ENCODE measurements at places on chromosomes 12 and 14. TPM values are rescaled to one million over a fixed set of nuclear protein-coding genes. Genes with fewer than 3 reads are reported as not detected.
A peak's percentile ranks its signal among the peaks of the same experiment; 100 is the strongest.

GRCh38 chr14:39621223-39621622 is 189.0 kb upstream of the FBXO33 start:
- no peak for DNase-seq

DNA sequence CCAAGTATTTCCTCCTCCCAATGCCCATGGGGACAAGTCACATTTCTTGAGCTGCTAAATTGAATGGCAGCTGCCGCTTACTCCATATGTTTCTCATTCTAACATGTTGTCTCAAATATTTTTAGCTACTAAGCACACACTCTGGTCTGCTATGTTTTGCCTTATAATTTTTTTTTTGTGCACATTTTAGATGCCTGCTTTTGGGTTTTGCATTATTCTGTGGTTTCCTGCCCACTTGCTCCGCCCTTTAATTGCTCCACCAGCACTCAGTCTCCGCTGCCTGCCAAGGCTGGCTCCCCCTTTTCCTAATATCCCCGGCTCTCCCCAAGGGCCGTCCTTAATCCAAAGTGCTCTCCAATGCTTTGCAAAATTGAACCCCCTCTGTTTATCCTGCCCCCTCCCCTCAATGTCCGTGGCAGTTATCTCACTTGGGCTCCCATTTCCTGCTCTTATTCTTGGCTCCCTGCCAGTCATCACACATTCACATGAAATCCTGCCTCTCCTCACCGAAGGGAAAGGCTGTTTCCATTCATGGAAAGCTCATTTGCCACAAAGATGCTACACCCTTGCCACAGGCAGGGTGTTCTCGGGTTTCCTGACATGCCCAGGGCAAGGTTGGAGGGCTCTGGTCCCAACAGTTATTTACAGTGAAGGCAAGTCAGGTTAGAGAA is 79.4 kb downstream of the C12orf75 start:
- DNase-seq: peak; percentile 14

Gene HOXC4
- 1.2 TPM for total RNA-seq

GRCh38 chr12:56188131-56188777 is 1.0 kb downstream of the SMARCC2 start:
- DNase-seq: no peak

DNA sequence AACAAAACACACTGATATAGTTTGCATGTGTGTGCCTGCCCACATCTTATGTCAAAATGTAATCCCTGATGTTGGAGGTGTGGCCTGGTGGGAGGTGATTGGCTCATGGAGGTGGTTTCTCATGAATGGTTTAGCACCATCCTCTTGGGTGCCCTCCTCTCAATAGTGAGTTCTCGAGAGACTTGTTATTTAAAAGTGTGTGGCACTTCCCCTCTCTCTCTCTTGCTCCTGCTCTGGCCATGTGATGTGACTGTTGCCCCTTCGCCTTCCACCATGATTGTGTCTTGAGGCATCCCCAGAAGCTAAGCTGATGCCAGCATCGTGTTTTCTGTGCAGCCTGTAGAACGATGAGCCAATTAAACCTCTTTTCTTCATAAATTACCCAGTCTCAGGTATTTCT is 454.1 kb upstream of the DCN start:
- DNase-seq: no peak

DNA sequence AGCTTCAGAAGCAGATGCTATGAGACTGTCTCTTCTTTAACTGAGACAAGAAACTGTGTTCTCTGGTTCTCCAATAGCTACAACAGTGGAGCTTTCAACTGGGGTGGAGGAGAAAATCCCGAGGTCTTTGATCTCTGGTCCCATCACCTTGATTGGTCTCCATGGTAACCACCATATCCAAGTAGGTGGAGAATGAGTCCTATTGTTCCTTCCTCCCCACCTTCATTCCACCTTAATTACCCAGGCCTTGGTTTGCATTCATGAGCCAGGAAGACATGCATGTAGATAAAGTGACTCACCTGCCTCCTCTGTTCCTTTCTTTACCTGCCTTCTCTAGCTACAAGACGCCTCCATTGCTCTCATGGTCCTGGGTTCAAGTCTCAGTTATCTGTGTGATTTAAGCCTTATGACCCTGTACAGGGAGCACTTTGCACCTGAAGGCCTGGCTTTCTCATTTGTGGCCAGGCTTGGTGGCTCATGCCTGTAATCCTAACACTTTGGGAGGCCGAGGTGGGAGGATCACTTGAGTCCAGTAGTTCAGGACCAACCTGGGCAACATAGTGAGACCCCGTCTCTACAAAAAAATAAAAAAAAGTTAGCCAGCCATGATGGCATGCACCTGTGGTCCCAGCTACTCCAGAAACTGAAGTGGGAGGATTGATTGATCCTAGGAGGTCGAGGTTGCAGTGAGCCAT is 157.7 kb upstream of the TBX3 start:
- no peak for DNase-seq

Gene MED6
- 50.7 TPM for total RNA-seq

Gene PTPRR
- total RNA-seq: 0.27 TPM

Gene NR1H4
- total RNA-seq: not detected

- DNase-seq: no peak
Observed at GRCh38 chr12:43692064-43692463, 66.5 kb downstream of the PUS7L start.

DNA sequence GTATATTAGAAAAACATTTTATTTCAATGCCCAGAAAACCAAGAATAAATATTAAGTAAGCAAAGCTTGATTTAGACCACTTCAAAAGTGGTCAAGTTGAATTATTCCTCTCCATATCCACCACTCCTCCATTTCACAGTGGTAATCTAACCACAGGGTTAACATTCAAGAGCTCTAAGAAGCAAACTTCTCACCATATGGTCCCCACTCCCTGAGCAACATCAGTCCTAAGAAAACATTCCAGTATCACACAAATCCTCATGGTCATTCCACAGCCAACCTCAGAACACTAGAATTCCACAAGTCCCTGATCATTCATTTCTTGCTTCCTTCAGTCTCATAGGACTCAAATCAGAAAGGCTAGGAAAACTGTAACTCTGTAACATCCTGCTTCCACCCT is 47.9 kb downstream of the ST8SIA1 start:
- no peak for DNase-seq

Gene DUSP16
- 23.4 TPM for total RNA-seq

Gene TRIM9
- total RNA-seq: 0.41 TPM

- DNase-seq: no peak
Observed at GRCh38 chr12:41512497-41512896, 324.4 kb downstream of the PDZRN4 start.

Gene NEUROD4
- not detected for total RNA-seq

Gene GPR68
- total RNA-seq: 2.0 TPM

Gene NXPH4
- total RNA-seq: not detected

Gene APOF
- not detected for total RNA-seq

GRCh38 chr12:31928246-31929026 is 30.8 kb upstream of the RESF1 start:
- DNase-seq: no peak

GRCh38 chr12:1926251-1926657 is 7.8 kb upstream of the CACNA2D4 start:
- DNase-seq: no peak

DNA sequence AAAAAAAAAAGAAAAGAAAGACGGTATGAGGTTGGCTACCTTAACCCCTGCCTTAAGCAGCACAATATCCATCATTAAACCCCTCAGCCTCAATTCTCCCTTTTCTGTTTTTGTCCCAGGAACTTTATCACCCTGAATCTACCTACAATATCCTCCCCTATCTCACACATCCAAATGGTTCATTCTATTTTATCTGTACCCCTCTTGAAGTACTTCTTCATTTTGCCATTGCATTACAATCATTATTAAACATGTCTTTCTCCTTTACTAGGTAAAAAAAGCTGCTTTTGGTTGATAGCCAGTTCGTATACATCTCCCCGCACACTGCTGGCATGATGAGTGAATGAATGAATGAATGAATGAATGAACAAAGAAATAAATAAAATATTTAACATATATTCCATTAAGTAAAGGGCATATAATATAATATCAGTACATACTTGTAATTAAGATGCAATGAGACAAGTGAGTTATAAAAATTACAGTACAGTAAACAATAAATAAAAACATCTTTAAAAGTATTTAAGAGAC is 364 bp upstream of the GPR65 start:
- DNase-seq: no peak

- DNase-seq: no peak
Observed at GRCh38 chr12:68585966-68586365, 24.7 kb upstream of the RAP1B start.

Gene P2RX7
- total RNA-seq: 3.2 TPM

Gene SYNDIG1L
- 0.21 TPM for total RNA-seq

GRCh38 chr14:78173346-78174035 is 3.3 kb downstream of the NRXN3 start:
- no peak for DNase-seq

GRCh38 chr14:68977180-68977717 is 1.9 kb downstream of the ACTN1 start:
- DNase-seq: peak; percentile 28

DNA sequence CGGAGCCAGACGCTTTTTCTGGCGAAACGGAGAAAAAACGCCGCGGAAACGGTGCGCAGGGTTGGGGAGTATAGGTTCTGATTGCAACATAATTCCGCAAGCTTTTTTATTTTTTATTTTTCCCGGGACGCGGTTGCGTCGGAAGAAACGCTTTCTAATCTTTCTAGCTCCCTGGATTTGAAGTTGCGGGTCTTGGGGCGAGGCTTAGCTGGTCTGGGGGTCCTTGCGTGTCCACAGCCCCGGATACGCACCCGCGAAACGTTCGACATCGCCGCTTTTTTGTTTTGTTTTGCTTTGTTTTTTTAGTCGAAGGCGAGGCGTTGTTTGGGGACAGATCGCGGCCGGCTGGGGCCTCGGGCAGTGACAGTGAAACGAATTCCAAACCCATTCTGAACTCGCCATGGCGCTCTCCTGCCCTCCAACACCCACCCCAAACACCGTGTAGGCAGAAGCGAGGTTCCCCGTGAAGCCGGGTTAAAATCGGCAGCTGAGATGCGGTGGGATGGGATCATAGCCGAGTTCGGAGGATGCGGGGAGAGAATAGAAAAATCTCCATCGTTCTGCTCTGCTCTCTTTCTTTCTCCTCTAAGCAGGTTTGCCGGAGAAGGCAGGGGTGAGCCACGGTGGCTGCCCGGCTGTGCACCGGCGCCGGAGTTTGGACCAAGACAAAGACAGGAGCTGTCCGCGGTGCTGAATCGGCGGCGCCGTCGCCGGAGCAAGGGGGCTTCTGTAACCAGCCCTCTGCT is 8.1 kb upstream of the LHX5 start:
- DNase-seq: no peak

Gene CCDC175
- total RNA-seq: 0.78 TPM

DNA sequence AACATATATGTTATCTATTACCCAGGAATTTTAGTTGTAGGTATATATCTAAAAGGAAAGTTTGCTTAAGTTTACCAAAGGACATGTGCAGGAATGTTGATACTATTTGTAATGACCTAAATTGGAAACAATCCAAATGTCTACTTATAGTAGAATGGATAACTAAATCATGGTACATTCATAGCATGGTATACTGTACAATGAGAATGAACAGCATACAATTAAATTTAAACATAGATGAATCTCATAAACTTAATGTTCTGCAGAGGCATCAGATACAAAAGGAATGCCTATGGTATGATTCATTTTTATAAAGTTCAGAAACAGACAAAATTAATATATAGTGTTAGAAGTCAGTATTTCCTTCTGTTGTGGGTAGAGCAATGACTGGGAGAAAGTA is 135.4 kb downstream of the GPHN start:
- no peak for DNase-seq

Gene OLR1
- 2.8 TPM for total RNA-seq

Gene TMEM132D
- total RNA-seq: not detected

DNA sequence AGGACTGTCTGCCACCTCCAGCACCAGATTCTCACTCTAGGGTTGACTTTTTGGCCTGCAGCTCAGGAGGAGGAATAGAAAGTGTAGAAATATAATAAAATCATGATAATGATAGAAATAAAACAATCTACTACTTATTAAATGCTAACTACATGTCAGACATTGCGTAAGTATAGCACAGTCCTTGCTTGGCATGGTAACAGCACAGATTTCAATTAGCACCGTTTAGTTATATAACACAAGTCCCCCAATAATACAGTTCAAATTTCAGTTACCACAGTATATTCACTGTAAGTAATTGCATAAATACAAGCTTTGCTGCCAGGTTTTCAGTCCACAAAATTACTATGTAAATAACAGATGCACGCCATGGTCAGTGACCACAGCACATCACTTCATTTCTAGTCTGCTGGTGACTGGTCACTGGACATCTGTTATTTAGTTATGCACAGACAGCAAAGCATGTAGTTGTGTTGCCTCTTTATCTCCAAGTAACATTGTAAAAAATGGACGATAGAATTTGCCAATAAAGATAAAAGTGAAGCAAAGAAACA is 6.5 kb upstream of the GLT8D2 start:
- no peak for DNase-seq

DNA sequence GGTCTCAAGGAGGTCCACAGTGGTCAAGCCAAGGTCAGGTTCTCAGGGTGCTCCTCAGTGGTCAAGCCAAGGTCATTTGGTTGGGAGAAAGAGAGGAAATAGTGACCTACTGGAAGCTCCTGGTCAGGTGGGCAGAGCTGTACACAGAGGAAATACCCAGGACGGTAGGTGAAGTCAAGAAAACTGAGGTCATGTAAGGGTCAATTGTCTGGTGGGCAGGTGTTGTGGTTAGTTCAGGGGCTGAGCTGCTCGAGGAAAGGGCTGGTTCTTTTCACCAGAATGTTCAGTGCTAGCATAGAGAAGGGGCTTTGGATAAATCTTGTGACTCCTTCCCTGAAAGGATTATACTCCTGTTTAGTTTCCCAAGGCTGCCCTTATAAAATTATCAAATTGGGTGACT is 540.5 kb downstream of the VRK1 start:
- no peak for DNase-seq

Gene TAS2R42
- not detected for total RNA-seq

DNA sequence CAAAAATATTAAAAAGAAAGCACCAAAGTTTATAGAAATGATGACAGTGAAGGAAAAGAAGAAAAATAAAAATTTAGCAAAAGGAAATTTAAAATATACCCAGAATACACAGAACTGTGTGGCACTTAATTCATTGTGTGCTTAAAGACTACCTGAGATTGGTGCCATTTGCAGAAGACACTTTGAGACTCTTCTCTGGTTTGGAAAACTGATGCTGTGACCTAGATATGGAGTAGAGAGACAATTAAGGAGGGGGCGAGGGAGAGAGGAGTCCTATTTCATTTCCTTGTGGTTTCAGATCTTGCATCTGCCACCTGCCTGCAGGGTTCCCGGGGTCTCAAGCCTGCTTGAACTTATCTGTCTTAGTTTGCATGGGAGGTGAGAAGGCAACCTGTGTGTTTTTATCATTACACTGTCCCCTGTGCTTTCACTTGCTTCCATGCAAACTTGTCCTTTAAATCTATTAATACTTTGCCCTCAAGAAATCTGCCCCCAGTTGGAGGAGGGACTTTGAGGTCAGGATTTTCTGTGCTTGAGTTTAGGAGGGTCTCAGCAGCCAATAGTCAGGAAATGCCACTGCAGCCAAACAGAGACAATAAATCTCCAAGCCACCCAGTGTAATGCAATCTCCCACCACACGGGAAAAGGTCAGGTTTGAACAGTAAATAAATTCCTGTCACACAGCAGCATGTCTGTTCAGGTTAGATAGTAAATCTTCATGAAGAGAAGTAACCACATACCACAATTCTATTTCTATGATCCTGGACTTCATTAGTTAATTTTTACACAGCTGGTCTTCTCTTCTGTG is 119.4 kb downstream of the CAND1 start:
- no peak for DNase-seq

GRCh38 chr14:71060825-71061455 is 153.7 kb downstream of the PCNX1 start:
- DNase-seq: no peak
